Liver (tissue), 10 donors: ENCODE measurements at places on chromosomes 6 and 20. TPM values are rescaled to one million over a fixed set of nuclear protein-coding genes. Genes with fewer than 3 reads are reported as not detected.

DNA sequence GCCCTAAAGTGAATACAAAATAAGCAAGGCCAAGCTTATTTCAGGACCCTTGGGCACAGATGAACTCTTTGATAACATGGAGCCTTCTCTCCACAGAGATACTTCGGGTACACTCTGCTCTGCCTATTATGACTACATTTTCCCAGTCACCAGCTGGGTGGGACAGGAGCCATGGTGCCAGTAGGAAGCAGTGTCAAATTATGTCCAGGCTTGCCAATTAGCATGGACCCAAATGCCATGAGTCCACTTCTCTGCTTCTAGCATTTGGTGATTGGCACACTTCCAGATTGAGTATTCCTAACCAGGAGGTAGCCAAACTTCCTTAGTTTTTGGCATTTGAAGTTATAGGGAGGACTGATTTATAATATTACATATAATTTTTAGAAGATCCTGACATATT lies 513.8 kb upstream of the HTR1E start:
- DNase-seq, result no peak
- no peak overlapping the region for H3K27ac ChIP-seq
- no peaks in the 10 kb centered on the region for H3K36me3 ChIP-seq

DNA sequence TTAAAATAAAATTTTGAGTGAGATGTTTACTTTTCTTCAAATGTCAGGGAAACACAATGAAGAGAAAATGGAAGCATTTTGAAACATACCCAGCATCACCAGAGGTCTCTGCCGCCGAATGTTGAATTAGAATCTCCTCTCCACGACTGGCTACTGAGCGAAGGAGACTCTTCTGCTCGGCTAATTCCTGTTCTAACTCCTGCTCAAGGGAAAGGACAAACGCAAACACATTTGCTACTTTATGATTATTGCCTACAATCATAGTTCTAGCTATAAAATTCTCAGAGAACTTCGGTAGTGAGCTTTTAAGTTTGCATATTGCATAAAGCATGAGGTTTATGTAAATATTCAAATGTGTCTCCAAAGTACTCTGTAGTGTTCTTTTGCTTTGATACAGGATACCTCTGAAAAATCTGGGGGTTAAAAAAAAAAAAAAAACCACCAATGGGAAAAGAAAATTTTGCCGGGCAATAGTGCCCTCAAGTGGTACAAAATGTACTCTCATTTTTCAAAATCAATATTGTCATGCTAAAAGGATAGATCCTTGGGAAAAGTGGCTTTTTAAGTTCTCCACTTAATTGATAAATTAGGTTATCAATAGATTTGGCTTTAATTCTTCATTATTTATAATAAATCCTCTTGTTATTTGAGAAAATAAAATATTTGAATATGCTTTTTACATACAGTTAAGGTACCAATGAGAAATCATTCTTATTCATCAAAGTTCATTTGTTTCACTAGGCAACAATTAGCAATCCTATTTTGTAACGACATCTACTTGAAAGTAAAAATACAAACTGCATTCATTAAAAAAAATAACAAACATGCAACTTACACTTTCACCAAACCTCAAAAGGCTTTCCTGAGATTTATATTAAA lies 369.0 kb downstream of the SYNE1 start:
- H3K27me3 ChIP-seq, result no peaks in the 10 kb centered on the region
- no peak overlapping the region for H3K4me3 ChIP-seq
- no peak overlapping the region for H3K27ac ChIP-seq
- no peaks in the 10 kb centered on the region for H3K4me1 ChIP-seq

DNA sequence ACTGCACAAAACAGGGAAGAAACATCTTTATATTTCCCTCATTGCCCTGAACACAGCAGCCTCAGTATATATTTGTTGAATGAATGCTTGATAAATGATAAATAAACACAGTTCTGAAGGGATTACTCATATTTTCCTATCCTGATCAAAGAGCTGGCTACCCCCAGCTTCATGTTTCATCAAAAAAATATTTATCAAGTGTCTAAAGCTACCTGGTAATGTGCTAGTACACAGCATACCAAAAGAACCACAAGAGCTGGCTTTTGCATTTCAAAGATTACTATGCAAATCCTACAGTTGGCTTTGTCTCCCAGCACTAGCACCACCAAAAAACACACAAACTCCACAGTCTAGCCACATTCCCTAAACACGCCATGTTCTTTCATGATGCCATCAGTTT lies 130.0 kb downstream of the BTBD9 start:
- no peak overlapping the region for H3K27ac ChIP-seq
- H3K27me3 ChIP-seq, result no peaks in the 10 kb centered on the region
- no peaks in the 10 kb centered on the region for H3K36me3 ChIP-seq

GRCh38 chr20:61442075-61442670 lies 190.1 kb downstream of the CDH4 start:
- H3K36me3 ChIP-seq, result no peaks in the 10 kb centered on the region
- no peak overlapping the region for H3K27ac ChIP-seq
- H3K27me3 ChIP-seq, result no peaks in the 10 kb centered on the region
- DNase-seq, result no peak

- no peak overlapping the region for H3K4me3 ChIP-seq
- peaks cover 4% of the 10 kb centered on the region for H3K4me1 ChIP-seq
- no peaks in the 10 kb centered on the region for H3K36me3 ChIP-seq
- H3K27me3 ChIP-seq, result no peaks in the 10 kb centered on the region
- no peak overlapping the region for H3K27ac ChIP-seq
Measured at GRCh38 chr20:32271620-32272019, 5.8 kb upstream of the KIF3B start.

- DNase-seq, result no peak
- no peak overlapping the region for H3K27ac ChIP-seq
- no peak overlapping the region for H3K4me3 ChIP-seq
- H3K4me1 ChIP-seq, result peaks cover 2% of the 10 kb centered on the region
- no peaks in the 10 kb centered on the region for H3K27me3 ChIP-seq
Measured at GRCh38 chr6:96016334-96017069, 728 bp downstream of the FUT9 start.

- no peak for DNase-seq
- no peak overlapping the region for H3K4me3 ChIP-seq
- no peaks in the 10 kb centered on the region for H3K4me1 ChIP-seq
- no peaks in the 10 kb centered on the region for H3K27me3 ChIP-seq
Measured at GRCh38 chr6:100599088-100599770, 134.5 kb upstream of the SIM1 start.

DNA sequence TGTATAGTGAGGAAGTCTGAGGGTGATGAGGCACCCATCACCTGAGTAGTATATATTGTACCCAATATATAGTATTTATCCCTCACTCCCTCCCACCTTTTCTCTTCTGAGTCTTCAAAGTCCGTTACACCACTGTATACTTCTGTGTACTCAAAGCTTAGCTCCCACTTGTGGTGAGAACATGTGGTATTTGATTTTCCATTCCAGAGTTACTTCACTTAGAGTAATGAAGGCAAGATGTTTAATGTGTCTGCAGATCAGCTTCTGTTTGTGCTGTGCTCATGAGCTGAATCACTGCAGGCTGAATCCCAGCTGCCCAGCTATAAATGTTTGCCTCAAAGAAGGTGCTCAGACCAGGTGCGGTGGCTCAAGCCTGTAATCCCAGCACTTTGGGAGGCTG lies 139.3 kb upstream of the FOXA2 start:
- DNase-seq, result no peak
- no peak overlapping the region for H3K27ac ChIP-seq
- no peaks in the 10 kb centered on the region for H3K27me3 ChIP-seq
- H3K4me3 ChIP-seq, result no peak overlapping the region
- H3K36me3 ChIP-seq, result no peaks in the 10 kb centered on the region

- no peaks in the 10 kb centered on the region for H3K36me3 ChIP-seq
- peak; percentile 41 for DNase-seq
- no peaks in the 10 kb centered on the region for H3K27me3 ChIP-seq
- H3K4me1 ChIP-seq, result no peaks in the 10 kb centered on the region
- no peak overlapping the region for H3K27ac ChIP-seq
Measured at GRCh38 chr6:19210849-19211590, 626.1 kb upstream of the ID4 start.

- H3K27ac ChIP-seq, result no peak overlapping the region
- H3K27me3 ChIP-seq, result no peaks in the 10 kb centered on the region
- DNase-seq, result no peak
- H3K36me3 ChIP-seq, result no peaks in the 10 kb centered on the region
Measured at GRCh38 chr6:158517581-158517980, 42.3 kb upstream of the TMEM181 start.

- no peaks in the 10 kb centered on the region for H3K27me3 ChIP-seq
- no peak overlapping the region for H3K27ac ChIP-seq
- no peak for DNase-seq
- no peak overlapping the region for H3K4me3 ChIP-seq
- no peaks in the 10 kb centered on the region for H3K4me1 ChIP-seq
Measured at GRCh38 chr6:11701573-11701972, 77.0 kb downstream of the ADTRP start.

- no peaks in the 10 kb centered on the region for H3K27me3 ChIP-seq
- no peak for DNase-seq
- H3K36me3 ChIP-seq, result no peaks in the 10 kb centered on the region
- H3K4me3 ChIP-seq, result no peak overlapping the region
- no peaks in the 10 kb centered on the region for H3K4me1 ChIP-seq
Measured at GRCh38 chr6:74867291-74867690, 338.6 kb downstream of the COL12A1 start.

DNA sequence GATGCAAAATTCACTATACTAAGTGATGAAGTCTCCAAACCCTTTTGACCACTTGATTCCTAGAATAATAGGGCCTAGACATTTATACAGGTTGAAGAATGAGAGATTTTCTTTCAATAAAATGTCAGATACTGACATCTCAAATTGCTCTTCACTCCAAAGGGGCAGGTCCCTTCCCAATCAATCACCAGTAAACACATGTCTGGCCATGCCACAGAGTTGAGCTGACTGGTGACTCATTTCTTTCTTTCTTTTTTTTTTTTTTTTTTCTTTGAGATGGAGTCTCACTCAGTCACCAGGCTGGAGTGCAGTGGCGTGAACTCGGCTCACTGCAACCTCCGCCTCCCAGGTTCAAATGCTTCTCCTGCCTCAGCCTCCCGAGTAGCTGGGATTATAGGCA lies 388.6 kb upstream of the BTBD3 start:
- no peak overlapping the region for H3K27ac ChIP-seq
- no peak overlapping the region for H3K4me3 ChIP-seq
- H3K27me3 ChIP-seq, result peaks cover 2% of the 10 kb centered on the region
- H3K4me1 ChIP-seq, result no peaks in the 10 kb centered on the region

GRCh38 chr20:63544958-63545516 lies 2.5 kb downstream of the SRMS start:
- H3K4me1 ChIP-seq, result no peaks in the 10 kb centered on the region
- DNase-seq, result no peak
- H3K4me3 ChIP-seq, result no peak overlapping the region
- no peaks in the 10 kb centered on the region for H3K27me3 ChIP-seq
- H3K27ac ChIP-seq, result no peak overlapping the region

GRCh38 chr6:92130944-92131343 lies 1288.4 kb downstream of the EPHA7 start:
- no peak overlapping the region for H3K4me3 ChIP-seq
- no peaks in the 10 kb centered on the region for H3K4me1 ChIP-seq
- no peak overlapping the region for H3K27ac ChIP-seq
- no peaks in the 10 kb centered on the region for H3K36me3 ChIP-seq
- DNase-seq, result no peak

DNA sequence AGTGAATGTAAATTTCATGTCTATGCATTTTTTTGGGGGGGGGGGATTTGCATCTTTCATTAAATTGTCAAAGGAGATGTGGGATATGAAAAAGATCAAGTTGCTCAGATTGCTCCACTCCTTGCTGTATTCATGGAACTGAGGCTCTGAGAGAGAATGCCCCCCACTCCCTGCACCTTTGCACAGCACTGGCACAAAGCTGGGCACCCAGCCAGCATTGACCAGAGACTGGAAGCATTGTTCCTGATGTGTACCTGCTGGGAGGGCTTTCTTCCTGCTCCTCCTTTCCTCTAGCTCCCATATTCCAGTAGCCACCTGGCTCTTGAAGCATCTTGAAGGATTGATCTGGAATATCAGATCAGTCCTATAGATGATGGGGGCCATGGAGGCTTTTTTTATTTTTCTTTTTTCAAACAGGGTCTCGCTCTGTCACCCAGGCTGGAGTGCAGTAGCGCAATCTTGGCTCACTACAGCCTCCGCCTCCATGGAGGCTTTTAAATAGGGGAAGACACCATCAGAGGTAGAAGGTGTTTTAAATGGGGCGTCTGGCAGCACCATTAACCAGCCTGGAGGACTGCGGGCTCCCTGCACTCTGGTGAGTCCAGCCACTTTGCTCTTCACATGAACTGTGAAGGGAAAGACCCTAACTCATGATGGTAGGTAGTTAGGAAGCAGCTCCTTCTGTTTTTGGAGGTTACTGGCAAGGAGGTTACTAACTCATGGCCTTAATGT lies 10.9 kb downstream of the DUSP15 start:
- DNase-seq, result no peak
- peaks cover 16% of the 10 kb centered on the region for H3K4me1 ChIP-seq
- H3K27me3 ChIP-seq, result no peaks in the 10 kb centered on the region
- H3K36me3 ChIP-seq, result no peaks in the 10 kb centered on the region

- no peak overlapping the region for H3K4me3 ChIP-seq
- H3K4me1 ChIP-seq, result peaks cover 19% of the 10 kb centered on the region
- no peak for DNase-seq
- no peaks in the 10 kb centered on the region for H3K27me3 ChIP-seq
Measured at GRCh38 chr6:170147832-170148708, 142.8 kb downstream of the DLL1 start.

DNA sequence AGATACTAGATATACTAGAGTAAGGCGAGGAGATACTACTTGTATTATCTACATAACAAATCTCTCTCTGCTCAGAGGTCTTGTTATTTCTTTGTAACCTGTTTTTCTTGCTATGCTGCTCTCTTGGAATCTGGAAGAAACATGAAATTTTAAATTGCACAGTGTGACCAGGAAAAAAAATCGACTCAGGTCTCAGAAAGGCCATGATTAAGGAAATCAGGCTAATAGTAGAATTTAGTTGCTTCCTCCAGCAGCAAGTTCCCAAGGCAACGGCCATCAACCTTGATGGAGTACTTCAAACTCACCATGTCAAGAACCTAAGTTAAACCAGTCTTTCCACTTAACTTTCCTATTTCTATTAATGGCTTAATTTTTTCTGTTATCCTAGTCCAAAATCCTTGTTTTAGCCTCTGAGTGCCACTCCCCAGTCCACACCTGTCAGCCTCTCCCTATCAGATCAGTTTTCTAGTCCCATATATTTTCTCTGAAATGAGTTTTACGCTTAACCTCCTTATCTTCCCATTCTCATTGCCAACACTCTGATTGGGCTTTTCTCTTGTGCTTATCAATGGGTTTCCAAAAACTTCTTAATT lies 87.7 kb upstream of the BEND3 start:
- H3K4me3 ChIP-seq, result no peak overlapping the region
- no peak overlapping the region for H3K27ac ChIP-seq
- H3K36me3 ChIP-seq, result no peaks in the 10 kb centered on the region
- no peak for DNase-seq
- H3K27me3 ChIP-seq, result no peaks in the 10 kb centered on the region

GRCh38 chr20:32232326-32232886 lies 24.7 kb downstream of the POFUT1 start:
- peaks cover 41% of the 10 kb centered on the region for H3K36me3 ChIP-seq
- DNase-seq, result no peak
- H3K4me3 ChIP-seq, result no peak overlapping the region
- peak overlapping the region; percentile 22 for H3K27ac ChIP-seq
- H3K27me3 ChIP-seq, result no peaks in the 10 kb centered on the region

Gene ADGB
- 0.23 TPM for total RNA-seq

Gene ABT1
- 13.0 TPM for total RNA-seq

Gene ECI2
- 143 TPM for total RNA-seq

Gene SFTA2
- not detected for total RNA-seq

Gene FAM83D
- 28.2 TPM for total RNA-seq

Gene IL17F
- not detected for total RNA-seq

Gene CENPW
- total RNA-seq, result 0.67 TPM

Gene CST9
- total RNA-seq, result not detected

Gene DTD1
- 11.3 TPM for total RNA-seq

Gene MUC22
- not detected for total RNA-seq
